ENCODE measurements at places on chromosomes 7 and 10. TPM values are rescaled to one million over a fixed set of nuclear protein-coding genes. Genes with fewer than 3 reads are reported as not detected.

ARHGAP12 gene
- 80.3 TPM for total RNA-seq

DNA sequence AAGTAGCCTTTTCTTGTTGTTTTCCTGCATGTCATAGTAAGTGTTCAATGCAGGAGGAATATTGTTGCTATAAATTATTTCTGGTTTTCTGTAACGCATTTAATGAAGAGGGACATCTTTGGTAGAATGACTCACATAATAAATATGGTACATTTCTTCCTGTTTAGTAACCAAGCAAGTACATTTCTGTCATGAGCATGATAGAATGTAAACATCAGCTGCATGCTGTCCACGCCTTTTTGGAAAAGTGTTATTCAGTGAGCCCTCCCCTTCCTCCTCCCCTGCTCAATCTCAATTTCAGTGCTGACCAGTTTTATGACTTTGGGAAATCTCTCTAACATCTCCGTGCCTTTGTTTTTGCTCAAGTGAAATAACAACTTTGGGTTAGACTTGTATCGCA lies 664.0 kb downstream of the XPNPEP1 start:
- no peak for DNase-seq
- H3K27me3 ChIP-seq: no peaks in the 10 kb centered on the region
- H3K4me1 ChIP-seq: no peaks in the 10 kb centered on the region
- no peak overlapping the region for H3K4me3 ChIP-seq
- H3K27ac ChIP-seq: no peak overlapping the region
- no peaks in the 10 kb centered on the region for H3K36me3 ChIP-seq

CACUL1 gene
- total RNA-seq: 67.5 TPM

DOCK1 gene
- 46.5 TPM for total RNA-seq

LIPJ gene
- not detected for total RNA-seq

FASTK gene
- total RNA-seq: 86.4 TPM

DNA sequence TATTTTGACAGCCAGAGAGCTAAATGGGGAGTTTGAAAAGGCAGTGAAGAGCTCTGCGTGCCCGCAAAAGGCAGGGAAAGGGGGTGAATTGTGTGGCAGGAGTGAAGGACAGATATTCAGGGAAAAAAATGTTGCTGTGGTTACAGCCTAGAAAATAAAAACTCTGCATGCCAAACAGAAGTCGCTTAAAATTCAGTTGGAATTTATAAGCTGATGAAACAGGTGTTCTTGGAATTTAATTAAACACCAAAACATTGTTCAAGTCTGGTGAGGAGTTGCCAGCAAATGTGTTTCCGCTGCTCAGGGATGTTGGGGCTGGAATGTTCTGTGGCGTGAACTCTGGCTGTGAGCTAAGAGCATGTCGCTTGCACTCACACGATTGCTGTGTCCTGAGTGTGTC lies 169.3 kb downstream of the ADRA2A start:
- H3K36me3 ChIP-seq: no peaks in the 10 kb centered on the region
- no peak for DNase-seq
- no peak overlapping the region for H3K27ac ChIP-seq
- H3K27me3 ChIP-seq: peaks cover 13% of the 10 kb centered on the region

DNA sequence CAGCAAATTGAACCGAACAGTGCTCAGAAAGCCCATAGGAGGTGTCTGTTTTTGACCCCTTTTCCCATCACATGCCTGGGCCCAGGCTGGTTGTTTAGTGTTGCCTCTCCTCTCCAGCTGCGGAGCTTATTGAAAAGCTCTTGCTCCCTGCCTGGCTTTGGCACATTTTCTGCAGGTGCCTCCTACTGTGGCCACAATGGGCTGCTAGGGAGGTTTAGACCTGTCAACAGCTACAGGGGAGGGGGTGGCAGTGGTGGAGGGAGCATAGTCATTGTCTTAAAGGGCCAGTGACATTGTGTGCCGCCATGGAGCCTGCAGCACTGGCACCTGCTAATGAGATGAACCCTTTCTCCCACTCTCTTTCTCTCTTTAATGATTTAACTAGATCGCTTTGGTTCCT lies 13.2 kb upstream of the ENO4 start:
- DNase-seq: no peak
- no peak overlapping the region for H3K27ac ChIP-seq
- no peaks in the 10 kb centered on the region for H3K27me3 ChIP-seq
- no peaks in the 10 kb centered on the region for H3K4me1 ChIP-seq
- H3K4me3 ChIP-seq: no peak overlapping the region

GRCh38 chr7:5797179-5797578 lies 15.7 kb upstream of the RNF216 start:
- H3K27ac ChIP-seq: no peak overlapping the region
- H3K27me3 ChIP-seq: no peaks in the 10 kb centered on the region
- DNase-seq: no peak
- no peaks in the 10 kb centered on the region for H3K4me1 ChIP-seq
- H3K4me3 ChIP-seq: no peak overlapping the region
- no peaks in the 10 kb centered on the region for H3K36me3 ChIP-seq

GRCh38 chr7:142759433-142759832 lies 10.2 kb downstream of the PRSS1 start:
- no peaks in the 10 kb centered on the region for H3K36me3 ChIP-seq
- no peak overlapping the region for H3K27ac ChIP-seq
- no peaks in the 10 kb centered on the region for H3K4me1 ChIP-seq
- peaks cover 38% of the 10 kb centered on the region for H3K27me3 ChIP-seq
- no peak for DNase-seq

CALY gene
- 0.47 TPM for total RNA-seq

CLRN3 gene
- total RNA-seq: 0.39 TPM

UTF1 gene
- not detected for total RNA-seq

CPA2 gene
- total RNA-seq: 1.5 TPM

WNT2 gene
- total RNA-seq: 0.12 TPM

DNA sequence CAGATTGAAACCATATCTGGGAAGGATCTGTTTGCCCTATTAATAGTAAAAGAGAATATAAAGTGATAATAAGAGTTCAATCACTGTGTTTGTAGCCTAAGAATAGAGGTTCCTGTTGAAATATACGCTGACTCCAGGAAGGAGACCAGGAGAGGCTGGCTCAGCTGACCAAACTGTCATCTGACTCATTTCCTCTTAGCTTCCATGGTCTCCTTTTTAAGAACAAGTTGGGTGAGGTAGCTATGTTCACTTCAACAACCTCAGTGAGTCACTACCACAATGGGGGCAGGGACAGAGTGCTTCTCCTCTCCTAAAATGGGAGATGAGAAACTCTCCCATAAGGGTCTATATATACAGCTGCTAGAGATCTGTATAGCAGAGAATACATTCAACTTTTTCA lies 543.3 kb downstream of the CALN1 start:
- no peaks in the 10 kb centered on the region for H3K36me3 ChIP-seq
- H3K27me3 ChIP-seq: no peaks in the 10 kb centered on the region
- H3K4me3 ChIP-seq: no peak overlapping the region
- no peak overlapping the region for H3K27ac ChIP-seq
- no peak for DNase-seq

GRCh38 chr7:151864081-151864480 lies 12.8 kb downstream of the PRKAG2 start:
- H3K4me3 ChIP-seq: no peak overlapping the region
- no peaks in the 10 kb centered on the region for H3K36me3 ChIP-seq
- no peaks in the 10 kb centered on the region for H3K4me1 ChIP-seq
- no peak overlapping the region for H3K27ac ChIP-seq

LRRD1 gene
- total RNA-seq: not detected

- DNase-seq: no peak
- H3K27ac ChIP-seq: no peak overlapping the region
- H3K4me1 ChIP-seq: no peaks in the 10 kb centered on the region
- H3K27me3 ChIP-seq: no peaks in the 10 kb centered on the region
These were observed 72.3 kb downstream of the FAS start for GRCh38 chr10:89062861-89063260.

DNA sequence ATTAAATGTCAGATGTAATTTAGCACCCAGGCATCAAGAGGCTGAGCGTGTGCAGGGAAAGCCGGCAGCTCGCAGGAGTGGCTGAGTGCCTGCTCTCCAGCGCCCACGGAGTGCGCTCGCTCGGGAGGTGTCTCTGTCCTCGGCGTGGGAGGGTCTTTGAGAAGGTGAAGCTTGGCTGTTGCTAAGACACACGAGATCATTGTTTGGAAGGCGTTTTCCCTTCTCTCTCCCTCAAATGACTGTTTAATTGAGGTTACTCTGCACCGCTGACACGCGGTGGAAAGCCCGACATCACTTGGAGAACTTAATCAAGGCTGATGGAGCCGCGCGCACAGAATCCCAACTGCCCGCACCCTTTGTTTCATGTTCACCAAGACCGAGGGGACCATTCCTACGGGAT lies 414.6 kb downstream of the DNAJB6 start:
- no peak overlapping the region for H3K4me3 ChIP-seq
- H3K27ac ChIP-seq: no peak overlapping the region
- H3K36me3 ChIP-seq: no peaks in the 10 kb centered on the region
- H3K27me3 ChIP-seq: no peaks in the 10 kb centered on the region
- DNase-seq: no peak
- no peaks in the 10 kb centered on the region for H3K4me1 ChIP-seq

- H3K27me3 ChIP-seq: no peaks in the 10 kb centered on the region
- H3K4me1 ChIP-seq: 0 out of 2 replicates have a peak, but pooled peaks cover 4% of the 10 kb centered on the region
- no peaks in the 10 kb centered on the region for H3K36me3 ChIP-seq
- H3K27ac ChIP-seq: no peak overlapping the region
- no peak for DNase-seq
- no peak overlapping the region for H3K4me3 ChIP-seq
These were observed 189.5 kb downstream of the ANK3 start for GRCh38 chr10:60200012-60200681.

PTPN20 gene
- total RNA-seq: not detected

SLC13A4 gene
- 0.30 TPM for total RNA-seq

C7orf33 gene
- not detected for total RNA-seq

DNA sequence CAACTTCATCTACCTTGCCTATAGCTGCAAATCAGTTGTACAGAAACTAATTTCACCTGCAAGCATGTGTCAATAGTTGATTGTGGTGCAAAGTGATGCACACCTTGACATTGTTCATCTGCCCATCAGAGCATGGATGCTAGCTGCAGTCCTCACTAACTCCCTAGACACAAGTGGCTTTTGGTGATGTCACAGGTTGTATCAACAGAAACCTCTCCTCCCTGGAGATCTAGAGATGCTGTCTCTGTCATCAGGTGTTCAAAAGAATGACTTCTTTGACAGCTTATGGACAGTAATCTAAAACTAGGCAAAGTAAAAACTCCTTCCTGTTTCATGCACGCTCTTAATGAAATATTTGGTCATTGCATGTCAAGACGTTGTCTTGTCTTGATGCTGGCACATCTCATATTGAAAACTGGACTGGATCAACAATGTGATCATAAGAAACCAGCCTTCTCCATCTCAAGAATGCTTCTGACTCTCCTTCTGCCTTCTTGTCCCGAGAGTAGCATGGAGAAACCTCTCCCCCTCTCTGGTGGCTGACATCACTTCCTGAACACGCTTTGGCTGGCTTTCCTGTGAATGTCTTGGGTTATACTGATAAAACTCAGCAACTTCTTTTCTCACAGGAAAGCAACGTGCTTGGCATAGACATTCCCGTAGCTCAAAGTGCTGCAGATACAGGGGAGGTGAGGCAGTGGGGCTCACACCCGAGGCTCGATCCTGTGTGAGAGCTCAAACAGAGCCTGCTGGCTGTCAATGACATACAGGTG lies 176.2 kb upstream of the CDCA7L start:
- peaks cover 2% of the 10 kb centered on the region for H3K36me3 ChIP-seq
- no peak for DNase-seq
- no peaks in the 10 kb centered on the region for H3K4me1 ChIP-seq
- no peak overlapping the region for H3K4me3 ChIP-seq
- no peaks in the 10 kb centered on the region for H3K27me3 ChIP-seq
- no peak overlapping the region for H3K27ac ChIP-seq

MBL2 gene
- total RNA-seq: not detected

DNA sequence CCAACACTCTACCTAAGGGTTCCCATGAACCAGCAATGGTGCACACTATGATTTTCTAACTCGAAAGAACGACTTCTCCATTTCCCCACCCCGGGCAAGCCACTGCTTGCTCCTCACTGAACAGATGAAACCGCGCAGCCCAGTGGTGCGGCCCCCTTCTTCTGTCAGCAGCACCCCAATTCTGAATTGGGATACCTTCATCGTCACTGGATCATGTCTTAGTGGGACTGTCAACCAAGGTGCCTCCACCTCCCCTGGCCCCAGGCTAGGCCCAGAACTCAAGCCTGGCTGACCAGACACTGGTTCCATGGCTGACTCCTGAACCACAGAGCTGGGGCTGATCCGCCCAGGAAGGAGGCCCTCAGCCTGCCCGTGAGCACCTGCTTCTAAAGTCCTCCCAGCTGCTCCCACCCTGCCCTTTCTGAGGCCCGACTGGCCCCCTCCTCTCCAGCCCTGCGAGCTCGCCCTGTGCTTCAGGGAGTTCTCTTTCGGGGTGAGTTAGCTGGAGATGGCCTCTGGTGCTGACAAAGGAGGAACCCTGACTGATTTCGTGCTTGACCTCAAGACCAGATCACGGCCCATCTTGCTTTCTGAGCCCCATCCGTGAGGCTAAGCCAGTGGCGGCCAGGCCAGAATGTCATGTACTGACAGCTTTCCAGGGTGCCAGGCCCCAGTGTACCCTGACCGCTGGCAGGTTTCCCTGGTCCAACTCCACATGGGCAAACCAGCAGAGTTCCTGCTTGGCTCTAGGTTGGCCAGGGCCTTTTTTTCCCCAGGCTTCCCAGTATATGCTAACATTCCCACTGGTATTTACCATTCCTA lies 44.5 kb downstream of the FAM53B start:
- no peaks in the 10 kb centered on the region for H3K4me1 ChIP-seq
- no peak overlapping the region for H3K4me3 ChIP-seq
- H3K36me3 ChIP-seq: peaks cover 3% of the 10 kb centered on the region
- no peak overlapping the region for H3K27ac ChIP-seq
- no peaks in the 10 kb centered on the region for H3K27me3 ChIP-seq
- no peak for DNase-seq

TMEM236 gene
- total RNA-seq: 0.07 TPM

- H3K4me1 ChIP-seq: peaks cover 11% of the 10 kb centered on the region
- H3K4me3 ChIP-seq: no peak overlapping the region
- no peaks in the 10 kb centered on the region for H3K36me3 ChIP-seq
- no peak for DNase-seq
- no peak overlapping the region for H3K27ac ChIP-seq
These were observed 37.0 kb upstream of the NRF1 start for GRCh38 chr7:129574487-129574886.

FXYD4 gene
- 0.71 TPM for total RNA-seq

DNA sequence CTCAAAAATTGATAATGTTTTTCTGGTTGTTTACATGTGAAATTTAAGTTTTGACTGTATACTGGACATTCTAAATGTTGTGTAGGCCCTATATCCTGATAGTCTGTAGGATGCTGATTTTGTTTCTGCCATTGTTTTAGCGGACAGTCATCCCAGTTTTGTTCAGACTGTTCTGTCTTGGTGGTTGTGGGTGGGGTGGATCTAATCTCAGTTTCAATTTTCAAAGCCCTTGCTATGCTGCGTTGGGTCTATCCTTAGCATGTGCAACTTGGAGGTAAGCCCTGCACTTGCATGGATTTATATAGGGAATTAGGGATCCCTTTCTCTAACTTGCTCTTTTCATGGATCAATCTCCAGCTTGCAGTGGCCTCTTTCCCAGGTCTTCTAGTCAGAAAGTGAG lies 19.1 kb downstream of the DBF4 start:
- no peak overlapping the region for H3K27ac ChIP-seq
- no peak for DNase-seq
- H3K4me1 ChIP-seq: no peaks in the 10 kb centered on the region
- peaks cover 46% of the 10 kb centered on the region for H3K36me3 ChIP-seq
- H3K4me3 ChIP-seq: no peak overlapping the region
- no peaks in the 10 kb centered on the region for H3K27me3 ChIP-seq

- H3K4me1 ChIP-seq: no peaks in the 10 kb centered on the region
- H3K27me3 ChIP-seq: 0 out of 2 replicates have a peak, but pooled peaks cover 19% of the 10 kb centered on the region
- H3K27ac ChIP-seq: no peak overlapping the region
- H3K4me3 ChIP-seq: no peak overlapping the region
- DNase-seq: no peak
These were observed 222.9 kb upstream of the AGK start for GRCh38 chr7:141328290-141328689.

FAM241B gene
- 18.0 TPM for total RNA-seq

FAM25G gene
- not detected for total RNA-seq
